Activated CD8-positive, alpha-beta memory T cell treated with anti-CD3 and anti-CD28 coated beads for 48 hours (primary cell): ENCODE measurements at places on chromosomes 4 and X.

GRCh38 chr4:109011241-109012026, 248.6 kb upstream of the ETNPPL start:
- DNase-seq: no peak

- no peak for DNase-seq
Measured at GRCh38 chr4:107404591-107405300, 315.3 kb downstream of the PAPSS1 start.

DNA sequence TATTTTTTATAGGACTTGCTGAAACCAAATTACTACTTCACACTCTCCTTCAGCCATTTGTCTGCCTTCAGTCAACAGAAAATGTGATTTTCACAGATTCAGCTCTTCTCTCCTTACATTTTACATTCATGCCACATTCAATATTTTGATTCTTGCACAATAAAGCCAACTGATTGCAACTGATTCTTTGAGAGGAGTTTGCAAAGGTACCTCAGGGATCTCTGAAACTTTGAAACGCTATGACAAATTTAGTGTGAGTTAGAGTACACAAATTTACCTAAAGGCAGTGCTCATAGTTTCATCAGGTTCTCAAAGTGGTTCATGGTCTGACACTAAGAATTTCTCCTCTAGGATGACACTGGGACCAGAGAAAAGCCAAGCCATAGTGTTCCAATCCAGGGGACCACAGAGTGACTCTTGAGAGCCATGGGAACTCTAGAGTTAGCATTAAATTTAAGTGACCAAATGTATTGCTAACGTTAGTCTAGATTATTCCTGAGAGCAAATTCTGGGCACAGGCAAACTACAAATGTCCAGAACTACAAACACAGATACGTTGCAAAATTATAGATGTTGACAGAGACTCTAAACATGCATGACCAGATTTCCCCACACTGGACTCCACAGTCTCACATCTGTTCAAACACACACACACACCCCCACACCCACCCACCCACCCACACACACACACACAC, 9.0 kb downstream of the CSN3 start:
- DNase-seq: no peak

DNA sequence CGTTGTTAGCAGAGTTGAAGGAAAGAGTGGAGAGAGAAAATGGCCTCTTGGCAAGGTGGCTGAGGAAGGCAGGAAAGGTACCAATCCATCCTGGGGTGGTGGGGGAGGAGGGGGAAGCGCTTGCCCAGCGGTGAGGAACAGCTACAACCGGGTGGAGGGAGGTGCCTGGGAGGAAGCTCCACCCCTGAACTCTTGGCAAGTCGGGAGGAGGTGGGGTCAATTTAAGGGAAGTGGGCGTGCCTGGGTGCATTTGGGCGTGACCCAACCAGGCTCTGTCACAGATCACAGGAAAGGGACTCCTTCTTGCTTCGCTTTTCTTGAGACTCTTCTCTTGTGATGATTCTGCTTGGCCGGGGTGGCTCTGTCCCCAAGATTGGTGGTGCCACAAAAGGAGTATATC, 41.7 kb downstream of the BCORL1 start:
- DNase-seq: peak; percentile 26

DNA sequence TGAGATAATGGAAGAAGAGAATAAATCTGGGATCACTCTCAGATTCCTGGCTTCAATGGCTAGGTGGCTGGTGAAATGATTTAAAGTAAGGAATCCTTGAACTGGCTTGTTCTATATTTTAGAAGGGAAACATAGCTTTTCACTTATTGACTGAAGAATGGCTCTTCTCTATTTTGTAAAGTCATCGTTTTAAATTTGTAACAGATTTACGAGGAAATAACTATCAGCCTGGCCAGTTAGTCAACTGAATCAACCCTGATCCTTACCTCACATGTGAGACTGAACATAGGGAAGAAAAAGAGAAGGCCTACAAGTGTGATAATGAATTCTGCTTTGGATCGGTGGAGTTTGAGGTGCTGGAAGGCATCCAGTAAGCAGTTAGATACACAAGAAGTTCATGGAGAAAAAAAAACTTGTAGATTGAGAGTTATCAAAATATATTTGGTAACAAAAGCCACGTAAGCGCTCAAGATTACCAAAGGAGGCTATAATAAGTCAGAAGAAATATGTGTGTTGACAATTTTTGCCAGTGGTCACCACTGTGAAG, 12.0 kb downstream of the AREG start:
- DNase-seq: no peak

GRCh38 chr4:134327274-134328122, 125.9 kb upstream of the PABPC4L start:
- no peak for DNase-seq

- no peak for DNase-seq
Measured at GRCh38 chrX:36930491-36930890, 77.7 kb upstream of the FAM47C start.

DNA sequence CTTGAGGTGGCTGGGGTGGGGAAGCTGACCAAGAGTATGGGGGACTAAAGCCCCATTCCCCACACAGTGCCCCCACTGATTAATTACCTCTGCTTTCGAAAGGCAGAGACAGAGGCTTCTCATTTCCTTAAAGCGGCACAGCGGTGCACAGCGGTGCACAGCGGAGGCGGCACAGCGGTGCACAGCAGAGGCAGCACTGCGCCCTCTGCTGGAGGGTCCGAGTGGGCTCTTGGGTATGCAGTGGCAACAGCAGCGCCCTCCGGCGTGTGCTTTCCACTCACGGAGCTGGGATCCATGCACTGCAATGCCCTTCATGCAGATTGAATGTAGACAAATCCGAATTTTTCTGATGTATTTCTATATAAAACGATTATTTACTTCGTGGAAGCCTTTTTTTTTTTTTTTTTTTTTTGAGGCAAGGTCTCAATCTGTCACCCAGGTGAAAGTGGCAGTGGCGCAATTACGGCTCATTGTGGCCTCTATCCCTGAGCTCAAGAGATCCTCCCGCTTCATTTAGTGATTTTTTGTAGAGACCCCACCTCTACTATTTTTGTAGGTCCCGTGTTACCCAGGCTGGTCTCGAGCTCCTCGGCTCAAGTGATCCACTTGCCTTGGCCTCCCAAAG, 19.7 kb upstream of the PRPS2 start:
- DNase-seq: peak; percentile 32
